T-helper 2 cell (primary cell): ENCODE measurements at places on chromosomes 4 and X.
A peak's percentile ranks its signal among the peaks of the same experiment; 100 is the strongest.

DNA sequence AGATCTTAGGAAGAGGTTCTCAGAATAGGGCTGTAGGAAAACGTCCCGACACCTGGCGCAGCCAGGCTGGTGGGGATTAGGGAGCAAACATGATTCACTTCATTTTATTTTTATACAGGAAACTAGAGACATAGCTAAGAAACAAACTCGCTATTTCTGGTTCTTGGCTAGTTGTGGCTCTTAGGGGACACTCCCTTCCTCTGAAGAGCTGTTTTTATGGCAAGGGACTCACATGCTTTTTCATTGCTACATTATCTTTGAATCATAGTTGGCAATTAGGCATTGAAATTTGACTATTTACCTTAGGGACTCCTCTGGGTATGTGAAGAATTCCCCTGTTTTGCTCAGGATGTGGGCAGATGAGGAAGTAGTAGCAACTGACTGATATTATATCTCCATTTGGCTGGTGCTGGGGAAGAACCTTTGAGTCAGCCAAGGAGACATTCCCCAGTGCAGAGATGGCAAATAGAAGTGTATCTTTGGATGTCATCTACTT lies 174.5 kb downstream of the SMIM20 start:
- peak; percentile 9 for DNase-seq

- DNase-seq = no peak
Measured at GRCh38 chrX:10981506-10981905, 129.6 kb upstream of the HCCS start.

- DNase-seq = peak; percentile 9
Measured at GRCh38 chrX:119067023-119067739, 5.6 kb upstream of the CT47C1 start.

GRCh38 chr4:122959981-122960610 lies 37.7 kb upstream of the NUDT6 start:
- no peak for DNase-seq

GRCh38 chr4:27861802-27862201 lies 1001.2 kb downstream of the STIM2 start:
- no peak for DNase-seq

GRCh38 chrX:122203399-122203798 lies 980.7 kb upstream of the GRIA3 start:
- DNase-seq = no peak

DNA sequence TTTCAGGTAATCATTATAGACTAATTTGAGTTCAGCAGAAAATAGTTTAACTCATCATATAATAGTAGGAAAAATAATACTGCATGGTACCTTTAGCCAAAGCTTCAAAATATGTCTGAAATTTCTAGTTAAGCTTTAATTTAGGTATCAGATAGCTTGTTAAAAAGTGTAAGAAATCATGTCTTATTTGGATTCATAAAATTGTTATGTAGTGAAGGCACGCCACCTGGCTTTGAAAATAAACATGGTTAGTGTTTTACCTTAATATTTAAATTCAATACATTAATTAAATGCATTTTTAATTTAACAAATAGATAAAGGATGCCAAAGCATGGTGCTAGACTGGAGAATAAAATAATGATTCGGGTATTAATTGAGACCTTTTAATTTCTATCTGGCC lies 211.4 kb downstream of the FSTL5 start:
- no peak for DNase-seq

DNA sequence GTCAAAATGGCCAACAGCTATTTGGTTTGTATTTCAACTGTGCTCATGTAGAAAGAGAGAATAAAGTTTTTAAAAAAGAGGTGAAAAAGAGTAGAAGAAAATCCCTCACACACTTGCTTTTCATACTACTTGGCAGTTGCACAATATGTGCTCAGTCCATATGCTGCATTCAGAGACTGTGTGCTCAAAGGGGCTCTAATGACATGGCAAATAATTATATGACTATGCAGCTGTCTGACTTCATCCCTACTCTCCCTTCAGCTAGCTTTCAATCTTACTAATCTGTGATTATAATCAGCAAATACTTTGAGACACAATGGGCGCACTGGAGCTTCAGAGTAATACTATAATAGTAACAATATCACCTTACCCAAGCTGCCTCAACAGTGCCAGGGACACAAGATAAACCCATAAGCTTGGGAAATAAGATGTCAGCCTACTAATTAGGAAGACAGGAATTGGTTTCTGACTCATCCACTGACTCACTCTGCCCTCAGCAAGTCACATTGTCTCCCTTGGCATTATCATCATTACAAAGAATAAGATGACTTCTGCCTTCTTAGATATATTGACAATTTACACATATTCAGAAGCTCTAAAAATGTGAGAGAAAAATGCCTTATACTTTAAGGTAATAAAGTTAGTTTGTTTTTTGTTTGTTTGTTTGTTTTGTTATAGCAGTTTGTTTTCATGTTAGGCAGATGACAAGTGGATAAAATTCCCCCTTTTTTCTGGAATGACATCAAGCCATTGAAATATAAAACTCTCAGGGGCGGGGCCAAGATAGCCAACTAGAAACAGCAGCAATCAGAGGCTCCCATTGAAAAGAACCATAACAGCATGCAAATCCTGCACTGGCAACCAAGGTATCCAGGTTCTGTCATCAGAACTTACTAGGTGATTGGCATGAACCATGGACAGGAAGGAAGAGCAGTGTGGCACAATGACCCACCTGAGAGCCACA lies 311.6 kb downstream of the FAM133A start:
- no peak for DNase-seq

DNA sequence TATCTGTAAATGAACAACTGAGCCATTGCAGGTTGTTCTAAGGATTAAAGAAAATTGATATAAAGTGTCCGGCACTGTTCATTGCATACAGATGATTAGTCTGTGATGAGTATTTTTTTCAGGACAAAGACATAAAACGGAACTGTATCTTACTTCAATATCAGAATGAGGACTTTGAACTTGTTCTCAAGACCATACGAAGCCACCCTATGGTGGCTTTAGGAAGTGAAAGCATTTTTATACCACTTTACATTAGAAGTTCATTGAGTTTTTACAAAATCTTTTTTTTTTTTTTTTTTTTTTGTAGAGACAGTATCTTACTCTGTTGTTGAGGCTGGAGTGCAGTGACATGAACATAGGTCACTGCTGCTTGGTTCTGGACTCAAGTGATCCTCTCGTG lies 45.2 kb upstream of the TRIM2 start:
- DNase-seq = no peak

GRCh38 chr4:146311238-146311970 lies 97.1 kb downstream of the REELD1 start:
- DNase-seq = no peak

- no peak for DNase-seq
Measured at GRCh38 chrX:111662292-111662691, 18.7 kb upstream of the ALG13 start.

DNA sequence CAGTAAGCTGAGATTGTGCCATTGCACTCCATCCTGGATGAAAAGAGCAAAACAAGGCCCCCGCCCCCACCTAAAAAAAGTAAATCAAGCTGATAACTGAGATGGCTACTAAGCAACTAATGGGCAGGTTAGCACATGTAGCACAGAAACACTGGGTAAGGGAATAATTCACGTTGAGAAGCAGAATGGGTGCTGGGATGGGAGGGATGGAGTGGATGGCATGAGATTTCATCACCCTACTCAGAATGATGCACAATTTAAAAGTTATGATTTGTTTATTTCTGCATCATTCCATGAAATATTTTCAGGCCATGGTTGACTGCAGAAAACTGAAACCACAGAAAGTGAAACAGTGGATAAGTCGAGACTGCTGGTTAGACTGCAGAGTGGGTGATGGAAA lies 224.0 kb downstream of the ARAP2 start:
- DNase-seq = no peak

DNA sequence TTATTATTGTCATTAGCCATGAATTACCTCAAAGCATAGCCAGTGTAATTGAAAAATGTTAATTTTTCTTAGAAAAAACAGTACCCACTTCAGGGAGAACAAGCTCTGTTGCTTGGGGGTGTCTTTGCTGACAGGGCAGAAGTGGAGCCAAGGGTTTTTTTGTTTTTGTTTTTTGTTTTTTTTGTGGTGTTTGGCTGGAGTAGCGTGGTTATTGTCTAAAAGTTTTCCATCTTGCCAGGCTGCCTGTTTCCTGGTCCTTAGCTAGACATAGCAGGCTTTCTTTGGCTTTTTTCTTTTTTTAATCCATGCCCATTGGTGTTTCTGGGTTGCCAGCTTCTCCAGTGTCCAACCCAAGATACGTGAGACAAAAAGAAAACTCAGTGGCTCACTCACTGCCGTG lies 61.5 kb downstream of the CASP3 start:
- DNase-seq = no peak

- no peak for DNase-seq
Measured at GRCh38 chr4:6956434-6957147, 47.0 kb downstream of the TBC1D14 start.

DNA sequence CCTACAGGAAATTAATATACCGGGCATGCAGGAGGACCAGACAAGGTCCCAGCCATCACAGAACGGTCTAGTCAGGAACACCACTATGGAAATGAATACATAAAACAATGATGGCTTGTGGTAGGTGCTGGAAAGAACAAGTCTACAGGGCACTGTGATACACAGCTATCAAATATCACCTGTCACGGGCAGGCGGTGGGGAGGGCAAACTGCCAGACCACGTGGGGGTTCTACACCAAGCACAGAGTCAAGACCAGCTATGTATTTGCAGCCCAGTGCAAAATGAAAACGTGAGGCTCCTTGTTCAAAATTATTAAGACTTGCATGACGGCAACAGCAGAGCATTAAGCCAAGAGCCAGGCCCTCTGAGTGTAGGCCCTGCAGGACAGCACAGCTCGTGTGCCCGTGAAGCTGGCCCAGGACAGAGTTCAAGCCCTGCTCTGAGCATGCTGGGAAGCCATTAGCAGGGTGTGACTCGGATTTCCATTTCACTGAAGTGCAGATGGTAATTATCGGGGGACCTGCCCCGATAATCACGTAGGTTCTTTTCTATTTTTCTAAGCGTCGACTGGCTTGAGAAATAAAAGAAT lies 83.6 kb downstream of the JAKMIP1 start:
- DNase-seq = no peak

DNA sequence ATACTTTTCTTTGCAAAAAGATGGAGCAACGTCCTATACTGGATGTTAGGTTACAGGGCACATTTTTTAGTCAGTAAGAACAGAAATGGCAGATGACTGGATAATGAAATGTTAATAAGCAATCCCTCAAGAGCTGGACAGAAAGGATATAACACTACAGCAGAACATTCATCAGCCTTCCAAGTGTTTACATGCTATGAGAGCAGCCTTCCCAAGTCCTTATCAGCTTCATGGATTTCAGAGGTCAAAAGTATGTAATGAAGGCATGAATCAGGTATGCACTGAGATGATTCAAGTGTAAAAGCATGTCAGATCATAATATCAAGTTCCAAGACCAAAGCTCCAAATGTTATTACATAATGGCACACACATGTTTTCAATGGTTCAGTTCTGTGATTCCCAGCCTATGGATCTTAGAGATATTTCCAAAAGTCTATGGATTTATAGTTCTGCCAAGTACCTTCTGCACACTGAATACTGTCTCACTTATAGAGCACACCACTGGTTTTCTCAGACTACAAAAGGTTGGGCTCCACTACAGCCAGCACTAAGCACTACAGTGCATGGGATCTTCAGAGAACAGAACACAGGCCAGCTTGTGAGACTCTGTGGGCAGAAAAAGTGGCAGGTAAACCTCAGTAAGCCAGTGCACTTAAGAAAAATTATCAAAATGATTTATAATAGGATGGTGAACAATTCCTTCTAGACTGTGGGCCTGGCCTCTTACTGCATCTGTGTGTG lies 49.2 kb downstream of the GPC4 start:
- no peak for DNase-seq

GRCh38 chr4:87012265-87012953 lies 77.6 kb downstream of the AFF1 start:
- DNase-seq = no peak

- no peak for DNase-seq
Measured at GRCh38 chr4:152073351-152074087, 312.7 kb upstream of the GATB start.

GRCh38 chrX:104502460-104502859 lies 63.5 kb upstream of the IL1RAPL2 start:
- no peak for DNase-seq

- no peak for DNase-seq
Measured at GRCh38 chr4:8185295-8185694, 13.8 kb upstream of the SH3TC1 start.

DNA sequence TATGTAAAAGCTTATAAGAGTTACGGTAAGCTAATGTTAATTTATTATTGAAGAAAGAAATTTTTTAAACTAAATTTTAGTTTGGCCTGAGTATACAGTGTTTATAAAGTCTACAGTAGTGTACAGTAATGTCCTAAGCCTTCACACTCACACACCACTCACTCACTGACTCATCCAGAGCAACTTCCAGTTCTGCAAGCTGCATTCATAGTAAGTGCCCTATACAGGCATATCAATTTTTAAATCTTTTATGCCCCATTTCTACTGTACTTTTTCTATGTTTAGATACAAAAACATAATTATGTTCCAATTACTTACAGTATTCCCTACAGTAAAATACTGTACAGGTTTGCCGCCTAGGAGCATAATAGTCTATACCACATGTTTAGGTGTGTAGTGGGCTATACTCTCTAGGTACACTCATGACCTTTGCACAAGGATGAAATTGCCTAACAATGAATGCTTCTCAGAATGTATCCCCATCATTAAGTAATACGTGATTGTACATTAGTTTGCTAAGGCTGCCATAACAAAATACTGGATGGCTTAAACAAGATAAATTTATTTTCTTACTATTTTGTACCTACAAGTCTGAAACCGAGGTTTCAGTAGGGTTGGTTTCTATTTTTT lies 333.8 kb upstream of the PCDH7 start:
- DNase-seq = no peak

DNA sequence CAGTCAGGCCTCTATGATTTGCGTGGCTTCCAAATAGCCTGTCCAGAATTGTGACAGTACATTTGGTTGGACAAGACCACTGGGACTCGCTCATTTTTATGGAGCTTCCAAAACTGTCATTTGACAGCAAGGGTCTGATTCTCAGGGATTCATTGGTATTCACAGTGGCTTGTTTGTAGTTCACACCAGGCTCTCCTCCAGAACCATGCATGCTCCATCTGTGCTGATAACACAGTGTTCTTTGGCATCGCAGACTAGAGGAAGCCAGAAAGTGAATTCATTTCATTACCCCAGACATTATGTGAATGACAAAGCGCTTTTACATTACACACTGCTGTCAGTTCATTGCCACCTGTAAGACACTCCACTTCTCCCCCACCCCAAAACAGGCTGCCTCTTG lies 208.3 kb downstream of the ARHGAP10 start:
- no peak for DNase-seq

- no peak for DNase-seq
Measured at GRCh38 chrX:116961872-116962582, 499.3 kb upstream of the CT83 start.

DNA sequence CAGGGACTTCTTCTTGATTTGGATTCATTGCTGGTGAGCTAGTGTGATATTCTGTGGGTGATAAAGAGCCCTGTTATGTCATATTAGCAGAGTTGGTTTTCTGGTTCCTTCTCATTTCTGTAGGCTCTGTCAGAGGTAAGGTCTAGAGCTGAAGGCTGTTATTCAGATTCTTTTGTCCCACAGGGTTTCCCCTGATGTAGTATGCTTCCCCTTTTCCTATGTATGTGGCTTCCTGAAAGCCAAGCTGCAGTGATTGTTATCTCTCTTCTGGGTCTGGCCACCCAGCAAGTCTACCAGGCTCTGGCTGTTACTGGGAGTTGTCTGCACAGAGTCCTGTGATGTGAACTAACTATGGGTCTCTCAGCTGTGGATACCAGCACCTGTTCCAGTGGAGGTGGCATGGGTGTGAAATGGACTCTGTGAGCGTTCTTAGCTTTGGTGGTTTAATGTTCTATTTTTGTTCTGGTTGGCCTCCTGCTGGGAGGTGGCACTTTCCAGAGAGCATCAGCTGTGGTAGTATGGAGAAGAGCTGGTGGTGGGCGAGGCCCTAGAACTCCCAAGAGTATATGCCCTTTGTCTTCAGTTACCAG lies 373.7 kb downstream of the AR start:
- no peak for DNase-seq
